ENCODE measurements at places on chromosomes 1 and 21.

DNA sequence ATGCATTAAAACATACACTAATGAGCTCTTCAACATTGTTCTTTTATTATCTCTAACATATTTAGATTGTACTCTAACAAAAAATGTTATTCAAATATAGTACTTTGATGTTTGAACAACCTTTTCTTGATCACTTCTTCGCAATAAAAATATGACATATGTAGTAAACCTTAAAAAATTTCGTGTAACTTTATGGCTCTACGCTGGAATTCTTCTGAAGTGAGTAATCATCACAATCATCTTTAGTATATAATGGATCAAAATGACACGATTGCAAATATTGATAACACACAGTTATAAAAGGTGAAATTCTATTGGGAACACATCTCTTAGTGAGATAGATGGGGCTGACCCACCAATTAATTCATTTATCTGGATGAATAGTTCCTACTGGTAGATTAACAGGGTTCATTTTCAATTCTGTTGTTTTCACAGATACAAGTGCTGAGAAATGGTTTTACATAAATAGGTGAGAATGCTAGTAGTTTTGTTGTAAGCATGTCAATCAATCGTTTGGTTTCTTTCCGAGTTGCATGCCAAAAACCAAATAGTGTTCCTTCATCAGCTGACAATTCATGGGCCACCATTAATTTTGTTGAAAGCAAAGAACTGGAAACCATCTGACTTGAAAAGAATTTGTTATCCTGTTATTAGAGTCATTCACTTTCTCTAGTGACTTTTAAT is 1.5 kb upstream of the ZMPSTE24 start:
- DNase-seq, result no peak

GRCh38 chr1:178751046-178751445 is 26.0 kb downstream of the RALGPS2 start:
- DNase-seq, result no peak

DNA sequence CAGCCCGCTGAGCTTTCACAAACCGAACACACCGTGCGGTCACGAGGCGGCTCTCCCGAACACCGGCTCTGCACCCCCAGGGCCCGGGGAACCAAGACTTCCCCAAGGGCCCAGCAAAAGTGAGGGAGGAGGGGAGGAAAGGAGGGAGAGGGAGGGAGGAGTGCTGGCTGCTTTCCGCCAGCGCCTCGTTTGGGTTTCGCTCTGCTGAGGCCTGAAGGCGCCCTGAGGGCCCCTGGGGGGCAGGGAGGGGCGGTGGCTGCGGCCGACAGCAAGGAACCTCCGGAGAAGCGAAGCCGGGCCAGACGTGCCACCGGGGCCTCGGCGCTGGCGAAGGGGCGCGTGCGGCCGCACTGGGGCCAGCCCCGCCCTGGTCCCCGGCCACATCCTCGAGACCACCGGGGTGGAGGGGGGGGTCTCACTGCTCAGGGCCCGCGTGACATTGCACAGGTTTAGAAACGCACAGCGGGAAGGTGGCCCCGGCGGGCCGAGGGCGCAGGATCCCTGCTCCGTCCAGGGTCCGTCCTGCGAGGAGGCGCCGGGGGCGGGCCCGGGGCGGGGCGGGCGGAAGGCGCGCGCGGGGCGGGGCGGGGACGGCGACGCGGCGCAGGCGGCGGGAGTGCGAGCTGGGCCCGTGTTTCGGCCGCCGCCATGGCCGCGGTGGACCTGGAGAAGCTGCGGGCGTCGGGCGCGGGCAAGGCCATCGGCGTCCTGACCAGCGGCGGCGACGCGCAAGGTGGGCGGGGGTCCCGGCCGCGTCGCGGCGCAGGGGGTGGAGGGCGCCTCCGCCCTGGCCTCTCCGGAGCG is at the start of gene PFKL:
Gene PFKL, plus strand, starts transcription at position 596 of the 804 bp plus-strand sequence. Its CDS starts 53 bp downstream, at position 649.
- peak; percentile 66 for DNase-seq

- DNase-seq, result no peak
Measured at GRCh38 chr1:87800006-87800405, 471.3 kb downstream of the LMO4 start.

- no peak for DNase-seq
Measured at GRCh38 chr1:212529211-212529741, 79.3 kb upstream of the ATF3 start.

- DNase-seq, result no peak
Measured at GRCh38 chr1:51247499-51247898, 11.4 kb downstream of the RNF11 start.

DNA sequence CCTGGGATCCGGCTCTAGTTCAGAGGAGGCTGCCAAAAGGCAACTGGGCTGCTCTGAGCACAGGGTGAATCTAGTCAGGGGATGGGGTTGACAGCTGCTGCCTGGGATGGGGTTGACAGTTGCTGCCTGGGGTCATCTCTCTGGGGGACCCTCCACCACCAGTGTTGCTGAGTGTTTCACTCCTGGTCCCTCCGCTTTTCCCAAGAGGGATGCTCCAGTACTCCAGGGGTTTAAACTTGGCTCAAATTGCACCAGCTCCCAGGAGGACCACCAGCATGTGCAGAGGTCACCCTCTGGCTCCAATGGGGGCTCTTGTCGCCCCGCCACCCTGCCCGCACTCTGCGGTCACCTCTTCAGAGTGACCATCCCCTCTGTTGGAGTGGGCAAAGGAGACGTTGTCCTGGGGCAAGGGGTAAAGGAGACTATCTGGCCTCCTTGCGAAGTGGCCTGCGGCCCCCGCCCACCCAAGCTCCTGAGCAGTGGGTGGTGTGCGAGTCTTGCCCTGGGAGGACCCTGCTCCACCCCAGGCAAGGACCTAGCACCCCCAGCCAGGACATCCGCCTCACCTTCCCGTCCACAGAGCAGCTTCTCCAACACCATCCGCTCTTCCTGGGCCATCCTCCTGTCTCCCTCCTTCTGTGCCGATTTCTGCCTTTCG is 52.6 kb downstream of the SIK1 start:
- DNase-seq, result no peak

DNA sequence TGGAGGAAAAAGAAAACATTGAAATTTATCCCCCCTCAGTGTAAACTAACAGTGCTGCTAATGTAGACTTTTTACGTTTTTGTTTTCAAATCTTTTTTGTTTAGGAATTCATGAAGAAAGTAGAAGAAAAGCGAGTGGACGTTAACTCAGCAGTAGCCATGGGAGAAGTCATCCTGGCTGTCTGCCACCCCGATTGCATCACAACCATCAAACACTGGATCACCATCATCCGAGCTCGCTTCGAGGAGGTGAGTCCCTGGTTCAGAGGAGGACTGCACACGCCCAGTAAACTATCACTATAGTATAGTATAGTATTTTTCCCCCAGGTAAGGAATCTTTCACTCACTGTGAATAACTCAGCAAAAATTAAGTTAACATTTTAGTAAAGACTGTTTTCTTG is 37.8 kb upstream of the BMP8A start:
- no peak for DNase-seq

DNA sequence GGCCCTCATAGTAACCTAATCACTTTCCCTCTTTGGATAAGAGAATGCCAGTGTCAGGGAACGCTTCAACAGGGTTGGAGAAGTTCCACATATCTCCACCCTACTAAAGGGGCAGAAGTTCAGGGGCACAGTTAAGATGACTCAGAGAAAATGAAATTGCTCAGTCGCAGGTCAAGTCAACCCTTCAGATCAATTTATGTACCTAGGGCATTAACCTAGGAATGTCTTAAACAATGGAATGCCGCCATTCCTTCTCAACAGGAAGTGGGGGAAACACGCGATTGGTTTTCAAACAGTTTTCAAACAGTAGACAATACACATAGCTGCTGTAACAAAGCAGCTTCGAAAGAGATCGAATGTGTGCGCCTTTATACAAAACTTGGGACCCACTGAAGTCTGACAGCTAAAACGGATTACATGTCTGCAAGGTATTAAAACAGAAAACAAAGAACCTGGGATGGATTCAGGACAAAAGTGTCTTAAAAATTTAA is 897 bp downstream of the SLC25A24 start:
- DNase-seq, result peak; percentile 56

GRCh38 chr1:34842073-34842472 is 17.5 kb downstream of the SMIM12 start:
- no peak for DNase-seq

- no peak for DNase-seq
Measured at GRCh38 chr1:153483776-153484175, 23.3 kb upstream of the S100A7 start.

GRCh38 chr1:6123816-6124215 is 56.3 kb downstream of the CHD5 start:
- no peak for DNase-seq

- DNase-seq, result no peak
Measured at GRCh38 chr1:6544831-6545230, 9.5 kb downstream of the NOL9 start.

- no peak for DNase-seq
Measured at GRCh38 chr1:8415526-8416278, 97.8 kb downstream of the SLC45A1 start.

DNA sequence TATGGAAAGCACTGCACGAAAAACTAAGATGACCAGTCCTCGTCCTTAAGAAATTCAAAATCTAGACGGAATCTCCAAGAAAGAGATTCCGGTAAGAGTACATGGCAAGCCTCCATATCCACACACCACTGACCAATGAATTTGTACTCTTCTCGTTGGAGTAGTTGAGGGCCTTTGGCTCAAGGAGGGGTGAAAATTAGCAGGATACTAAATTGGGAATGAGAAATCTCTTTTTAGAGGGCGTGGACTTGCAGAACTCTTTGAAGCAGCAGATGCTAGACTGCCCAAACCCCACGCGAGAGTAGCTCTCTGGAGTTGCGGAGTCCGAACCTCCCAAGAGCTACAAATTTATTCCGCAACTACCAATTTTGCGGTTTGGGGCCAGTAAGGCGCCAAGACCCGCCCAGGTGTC is 872 bp upstream of the PPP2R5A start:
- no peak for DNase-seq

DNA sequence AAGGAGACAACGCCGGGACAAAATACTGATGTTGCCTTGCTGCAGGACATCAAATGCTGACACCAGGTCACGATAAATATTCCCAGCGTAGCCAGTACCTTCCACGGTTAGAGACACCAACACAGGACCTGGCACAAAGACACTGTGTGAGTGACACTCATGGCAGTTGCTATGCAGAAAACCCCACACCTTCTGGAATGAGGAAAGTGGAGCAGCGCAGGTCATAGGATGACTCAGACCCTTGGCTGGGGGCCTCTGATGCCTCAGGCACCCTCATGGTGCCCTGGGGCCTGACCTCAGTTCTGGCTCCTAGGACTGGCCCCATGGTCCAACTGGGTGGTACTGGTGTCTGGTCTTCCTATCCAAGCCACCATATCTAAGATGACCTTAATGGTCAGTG is 7.0 kb downstream of the DCST2 start:
- no peak for DNase-seq

DNA sequence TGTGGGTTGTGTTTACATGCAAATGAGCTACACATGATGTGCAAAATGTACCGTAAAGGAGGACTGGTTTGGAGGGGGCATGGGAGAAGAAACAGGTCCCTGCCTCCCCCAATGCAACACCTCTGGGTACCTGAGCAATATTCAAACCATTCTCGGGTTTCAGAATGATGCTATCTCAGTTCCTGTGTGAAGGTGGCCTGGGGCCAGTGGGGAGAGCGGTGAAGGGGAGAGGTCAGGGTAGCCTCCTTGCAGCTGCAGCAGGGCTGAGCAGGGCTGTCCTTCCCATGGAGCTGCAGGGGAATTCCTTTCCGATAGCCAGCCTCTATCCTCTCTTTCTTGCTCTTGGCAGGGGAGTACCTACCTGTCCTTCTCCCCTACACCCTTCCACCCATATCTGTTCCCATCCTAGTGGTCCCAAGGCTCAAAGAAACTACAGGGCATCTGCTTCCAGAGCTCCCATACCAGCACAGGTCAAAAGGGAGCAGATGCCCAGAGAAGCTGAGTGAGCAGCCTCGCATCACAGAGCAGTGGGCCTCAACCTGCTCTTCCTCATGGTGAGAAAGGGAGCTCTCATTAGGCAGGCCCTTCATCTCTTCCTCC is 11.9 kb downstream of the MEF2D start:
- no peak for DNase-seq

- peak; percentile 74 for DNase-seq
Measured at GRCh38 chr1:165857046-165857801, 29.8 kb downstream of the UCK2 start.

- peak; percentile 39 for DNase-seq
Measured at GRCh38 chr1:84758968-84759491, 68.8 kb upstream of the SSX2IP start.

- no peak for DNase-seq
Measured at GRCh38 chr1:118042501-118042900, 113.0 kb downstream of the WDR3 start.

- no peak for DNase-seq
Measured at GRCh38 chr1:203366476-203366875, 15.6 kb upstream of the FMOD start.

DNA sequence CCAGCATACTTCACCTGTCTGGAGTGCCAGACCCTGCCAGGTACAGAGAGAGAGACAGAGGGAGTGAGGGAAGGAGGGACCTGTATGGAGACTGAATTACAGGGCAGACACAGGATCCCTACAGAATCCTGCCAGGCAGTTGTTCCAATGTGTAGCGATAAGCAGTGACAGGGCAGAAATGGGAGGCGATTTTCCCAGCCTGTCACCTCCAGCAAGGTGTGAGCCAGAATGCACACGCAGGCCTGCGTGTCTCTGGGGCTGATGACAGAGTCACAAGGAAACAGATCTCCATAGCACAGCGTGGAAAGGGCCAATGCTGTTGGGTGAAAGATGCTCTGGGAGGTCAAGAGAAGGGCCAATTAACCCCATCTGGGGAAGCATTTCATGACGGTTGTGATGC is 111.3 kb downstream of the HIVEP3 start:
- no peak for DNase-seq

- no peak for DNase-seq
Measured at GRCh38 chr1:160124705-160125478, 9.3 kb downstream of the ATP1A2 start.

DNA sequence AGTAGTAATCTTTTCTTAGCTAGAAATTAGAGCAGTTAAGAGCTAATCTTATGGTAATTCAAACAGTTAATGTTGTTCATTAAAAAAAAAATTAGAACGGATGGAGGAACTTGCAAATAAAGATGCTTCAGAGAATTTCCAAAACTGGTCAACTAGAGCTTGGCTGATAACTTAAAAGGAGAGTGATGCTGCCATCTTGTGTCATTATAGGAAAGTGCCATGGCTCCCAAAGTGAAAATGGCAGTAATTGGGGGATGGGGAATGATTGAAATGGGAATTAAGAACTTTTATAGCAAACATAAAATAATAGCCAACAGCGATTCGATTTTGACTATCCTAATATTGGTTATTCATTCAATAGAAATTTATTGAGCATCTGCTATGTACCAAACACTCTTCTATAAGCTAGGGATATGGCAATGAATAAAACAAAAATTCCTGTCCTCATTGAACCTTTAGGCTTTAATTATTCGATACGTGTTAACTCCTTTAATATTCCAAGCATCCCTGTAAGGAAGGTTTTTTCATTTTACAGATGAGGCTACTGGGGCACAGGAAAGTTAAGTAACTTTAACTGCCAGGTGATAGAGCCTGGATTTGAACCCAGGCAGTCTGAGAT is 5.7 kb upstream of the PLPP3 start:
- DNase-seq, result peak; percentile 77

DNA sequence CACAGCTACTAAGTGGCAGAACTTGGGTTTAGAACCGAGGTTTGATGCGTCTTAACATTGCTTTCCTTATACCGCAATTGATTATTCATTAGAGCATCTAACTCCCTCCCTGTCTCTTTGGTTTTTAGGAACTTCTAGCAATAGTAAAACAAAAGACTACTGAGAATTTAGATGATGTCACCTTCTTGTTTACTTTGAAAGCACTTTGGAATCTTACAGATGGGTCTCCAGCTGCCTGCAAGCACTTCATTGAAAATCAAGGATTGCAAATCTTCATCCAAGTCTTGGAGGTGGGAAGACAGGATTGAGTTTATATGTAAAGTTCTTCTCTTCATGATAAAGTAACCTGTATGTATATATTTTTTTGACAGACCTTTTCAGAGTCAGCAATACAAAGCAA is 35.0 kb downstream of the ZYG11A start:
- DNase-seq, result no peak

All from suppressor macrophage treated with lipopolysaccharide for 1 hour (primary cell).